Stomach (tissue), 19 donors: ENCODE measurements at places on chromosomes 4 and X. TPM values are rescaled to one million over a fixed set of nuclear protein-coding genes. Genes with fewer than 3 reads are reported as not detected.

COL25A1 gene
- not detected for total RNA-seq

FRMPD4 gene
- total RNA-seq: not detected

PCSK1N gene
- 5.0 TPM for total RNA-seq

HERC5 gene
- total RNA-seq: 4.1 TPM

AKAP4 gene
- not detected for total RNA-seq

GAGE12H gene
- not detected for total RNA-seq

NSUN7 gene
- total RNA-seq: 10.4 TPM

GPR50 gene
- total RNA-seq: not detected

NRK gene
- total RNA-seq: 0.29 TPM

C4orf50 gene
- total RNA-seq: not detected

ADGRL3 gene
- 1.3 TPM for total RNA-seq

CT83 gene
- total RNA-seq: not detected

LDOC1 gene
- 1.5 TPM for total RNA-seq

FAM47C gene
- not detected for total RNA-seq

FATE1 gene
- not detected for total RNA-seq

FGF13 gene
- not detected for total RNA-seq

STATH gene
- total RNA-seq: not detected

CSAG2 gene
- not detected for total RNA-seq

PIR gene
- 5.2 TPM for total RNA-seq

SMR3B gene
- not detected for total RNA-seq

SATL1 gene
- not detected for total RNA-seq

HELT gene
- not detected for total RNA-seq

SULT1E1 gene
- not detected for total RNA-seq

C4orf36 gene
- total RNA-seq: not detected

CXCL3 gene
- 94.6 TPM for total RNA-seq

WDR17 gene
- 1.9 TPM for total RNA-seq

SUPT20HL1 gene
- total RNA-seq: not detected

NKX1-1 gene
- total RNA-seq: not detected

ENAM gene
- total RNA-seq: not detected

PASD1 gene
- total RNA-seq: not detected

FAM9A gene
- total RNA-seq: not detected

RAB40A gene
- total RNA-seq: 0.73 TPM

TEX13D gene
- 1.2 TPM for total RNA-seq

ALPK1 gene
- 37.5 TPM for total RNA-seq

SPANXN4 gene
- not detected for total RNA-seq

SSX3 gene
- total RNA-seq: not detected

SPON2 gene
- total RNA-seq: 32.6 TPM

MECP2 gene
- total RNA-seq: 14.5 TPM

SPIN4 gene
- 3.2 TPM for total RNA-seq

EMCN gene
- 16.2 TPM for total RNA-seq

ADAM29 gene
- total RNA-seq: not detected

SMIM10 gene
- 2.4 TPM for total RNA-seq

USP17L30 gene
- not detected for total RNA-seq

UGT2B11 gene
- total RNA-seq: not detected

PFKFB1 gene
- total RNA-seq: not detected

IDH3G gene
- total RNA-seq: 54.0 TPM

PLAC8 gene
- total RNA-seq: 10.5 TPM

PRR27 gene
- not detected for total RNA-seq

GRIA3 gene
- total RNA-seq: 3.3 TPM

GUCY1B1 gene
- not detected for total RNA-seq

STEEP1 gene
- total RNA-seq: 11.7 TPM

SHROOM2 gene
- total RNA-seq: 3.7 TPM

GAGE2A gene
- total RNA-seq: not detected
